WTC11 (cell line): ENCODE measurements at places on chromosomes 12 and 14.

DNA sequence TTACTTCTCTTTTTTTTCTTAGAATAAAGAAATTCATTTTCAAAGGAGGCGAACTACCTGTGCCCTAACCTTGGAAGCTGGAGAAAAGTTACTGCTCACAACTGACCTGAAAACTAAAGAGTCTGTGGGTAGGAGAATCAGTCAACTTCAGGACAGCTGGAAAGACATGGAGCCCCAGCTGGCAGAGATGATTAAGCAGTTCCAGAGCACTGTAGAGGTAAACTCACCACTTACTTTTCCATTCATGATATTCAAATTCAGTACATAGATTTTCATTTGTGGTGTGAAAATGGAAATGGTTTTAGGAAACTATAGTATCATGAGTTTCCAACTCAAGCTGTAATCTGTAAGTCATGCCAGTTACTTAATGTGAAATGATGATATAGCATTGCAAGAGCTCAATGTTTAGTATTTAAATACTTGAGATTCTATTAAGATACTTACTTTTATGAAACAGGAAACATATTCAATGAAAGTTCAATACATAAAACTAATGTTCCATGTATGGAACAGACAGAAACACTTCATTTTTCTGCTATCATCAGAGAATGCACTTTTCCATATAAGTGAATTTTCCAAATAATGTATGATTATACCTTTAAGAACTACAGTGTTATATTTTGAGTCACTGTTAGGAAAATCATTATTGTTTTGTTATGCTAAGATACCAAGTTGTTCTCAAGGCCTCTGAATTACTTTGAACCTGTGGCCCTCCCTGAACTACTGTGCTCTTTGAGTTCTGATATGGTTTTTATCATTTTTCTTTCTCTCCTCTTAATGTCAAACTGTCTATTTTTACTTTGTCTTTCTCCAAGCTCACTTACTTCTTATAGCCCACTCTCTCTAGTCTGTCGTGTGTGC, 119.0 kb downstream of the ESR2 start:
- DNase-seq, result no peak

GRCh38 chr12:108518716-108519496, 3.8 kb downstream of the FICD start:
- no peak for DNase-seq

DNA sequence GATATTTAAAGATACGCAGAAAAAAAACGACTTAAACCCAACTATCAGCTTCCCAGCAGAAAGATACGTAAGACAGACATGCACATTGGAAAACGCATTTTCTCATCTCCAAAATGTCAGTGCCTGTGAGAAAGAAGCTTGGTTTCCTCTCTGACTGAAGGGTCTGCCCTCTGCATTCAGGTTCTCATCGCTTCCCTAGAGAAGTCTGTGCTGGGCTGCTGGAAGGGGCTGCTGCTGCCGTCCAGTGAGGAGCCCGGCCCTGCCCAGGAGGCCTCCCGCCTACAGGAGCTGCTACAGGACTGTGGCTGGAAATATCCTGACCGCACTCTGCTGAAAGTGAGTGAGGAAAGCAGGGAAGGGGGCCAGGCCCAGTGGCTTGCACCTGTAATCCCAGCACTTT, 4.7 kb upstream of the PFDN5 start:
- DNase-seq, result no peak

GRCh38 chr14:91946622-91947474, 646 bp downstream of the FBLN5 start:
- peak; percentile 18 for DNase-seq

GRCh38 chr12:25384038-25384892, 133.5 kb upstream of the KRAS start:
- DNase-seq, result no peak

DNA sequence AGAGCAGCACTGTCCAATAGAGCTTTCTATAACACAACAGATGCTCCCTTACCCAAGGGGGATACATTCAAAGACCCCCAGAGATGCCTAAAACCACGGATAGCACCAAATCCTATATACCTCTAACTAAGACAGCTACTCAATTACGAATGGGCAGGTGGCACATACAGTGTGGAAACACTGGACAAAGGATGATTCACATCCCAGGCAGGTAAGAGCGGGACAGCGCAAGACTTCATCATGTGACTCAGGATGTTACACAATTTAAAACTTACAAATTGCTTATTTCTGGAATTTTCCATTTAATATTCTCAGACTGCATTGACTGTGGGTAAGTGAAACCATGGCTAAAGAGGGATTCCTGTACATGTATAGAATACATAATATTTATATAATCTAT, 5.5 kb upstream of the HCFC2 start:
- no peak for DNase-seq

DNA sequence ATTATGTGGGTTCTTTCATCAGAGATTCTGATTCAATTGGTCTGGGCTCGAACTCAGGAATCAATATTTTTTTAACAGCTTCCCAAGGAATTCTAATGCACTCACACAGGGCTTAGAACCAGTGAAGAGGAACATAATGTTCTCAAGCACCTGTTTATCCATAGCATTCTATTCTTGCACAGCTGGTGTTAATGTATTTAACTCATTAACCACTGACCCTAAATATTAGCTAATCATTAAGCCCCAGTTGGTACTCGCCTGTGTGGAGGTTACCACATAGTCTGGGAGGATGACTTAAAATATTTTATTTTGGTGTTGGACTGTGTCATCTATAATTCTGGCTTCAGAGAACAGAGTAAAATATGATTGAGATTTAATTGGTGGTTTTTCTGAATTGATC, 45.3 kb downstream of the LRP6 start:
- no peak for DNase-seq

- no peak for DNase-seq
These were observed 570 bp downstream of the DMAC2L start for GRCh38 chr14:50312734-50313054.

DNA sequence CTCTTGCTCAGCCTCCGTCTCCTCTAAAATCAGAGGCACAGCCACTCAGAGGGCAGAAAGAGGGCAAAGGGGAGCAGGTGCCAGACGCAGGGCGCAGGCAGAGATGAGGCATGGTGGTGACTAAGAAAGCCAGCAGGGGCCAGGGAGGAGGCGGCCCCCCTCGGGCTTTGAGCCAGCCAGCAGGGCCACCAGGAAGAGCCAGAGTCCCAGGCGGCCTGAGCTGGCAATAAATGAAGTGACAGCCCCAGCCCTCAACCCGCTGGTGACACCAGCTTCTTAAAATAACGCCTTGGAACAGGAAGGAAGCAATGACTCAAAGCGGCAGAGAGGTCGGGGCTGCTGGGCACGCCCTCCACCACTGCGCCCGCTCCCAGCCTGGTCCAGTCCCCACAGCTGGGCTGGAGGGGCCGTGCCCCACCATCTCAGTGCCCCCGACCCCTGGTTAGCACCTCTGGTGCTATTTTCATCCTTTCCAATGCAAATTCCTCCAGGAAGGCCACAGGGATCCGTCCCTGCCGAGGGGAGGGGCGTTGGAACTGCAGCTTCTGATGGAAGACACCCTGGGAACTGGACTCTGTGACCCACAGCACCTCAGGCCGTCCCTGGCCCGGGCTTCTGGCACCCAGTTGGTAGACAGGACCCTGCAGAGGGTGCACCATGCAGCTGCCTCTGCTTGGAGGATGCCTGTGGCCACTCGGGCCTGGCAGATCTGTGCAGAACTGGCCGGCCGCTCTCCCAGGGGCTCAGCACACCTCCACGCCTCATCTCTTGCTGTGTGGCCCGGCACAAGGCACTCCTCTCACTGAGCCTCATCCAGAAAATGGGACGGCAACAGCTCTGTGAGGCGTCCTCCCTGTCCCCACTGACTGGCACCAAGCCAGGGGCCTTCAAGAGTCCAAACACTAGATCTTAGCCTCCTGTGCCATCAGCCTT, 113.7 kb downstream of the NCOR2 start:
- DNase-seq, result no peak
